Effector memory CD8-positive, alpha-beta T cell (primary cell): ENCODE measurements at places on chromosomes 16 and 17.
A peak's percentile ranks its signal among the peaks of the same experiment; 100 is the strongest.

GRCh38 chr17:29390851-29391631 is 878 bp downstream of the TAOK1 start:
- DNase-seq = no peak

GRCh38 chr16:58789351-58789750 is 55.2 kb upstream of the GOT2 start:
- DNase-seq = no peak

DNA sequence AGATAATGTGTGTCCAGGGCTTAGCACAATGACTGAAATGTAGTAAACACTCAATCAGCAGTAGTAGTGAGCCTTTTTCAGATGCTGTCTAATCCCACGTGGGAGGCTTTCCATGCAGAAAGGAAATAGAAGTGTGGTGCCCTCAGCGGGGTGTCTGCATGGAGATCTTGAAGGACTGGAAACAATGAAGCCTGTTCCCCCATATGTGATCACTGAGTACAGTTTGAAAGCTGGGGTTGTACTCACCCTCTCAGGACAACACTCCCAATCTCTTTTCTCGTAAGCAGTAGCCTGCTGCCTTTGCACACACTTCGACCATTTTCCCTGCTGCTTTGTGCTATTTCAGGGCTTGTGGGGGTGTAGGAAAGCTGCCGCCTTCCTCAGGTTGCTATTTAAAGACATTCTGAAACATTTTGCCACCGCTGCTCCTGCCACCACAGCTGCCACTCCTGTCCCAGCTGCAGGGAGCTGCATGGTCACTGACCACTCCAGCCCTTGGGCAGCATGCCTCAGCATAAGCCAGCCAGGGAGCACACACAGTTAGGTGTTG is 40.6 kb upstream of the HAS3 start:
- no peak for DNase-seq

- no peak for DNase-seq
Observed at GRCh38 chr17:40373324-40373723, 8.8 kb upstream of the GJD3 start.

GRCh38 chr17:77375917-77376651 is 235.3 kb downstream of the SEC14L1 start:
- DNase-seq = peak; percentile 68

DNA sequence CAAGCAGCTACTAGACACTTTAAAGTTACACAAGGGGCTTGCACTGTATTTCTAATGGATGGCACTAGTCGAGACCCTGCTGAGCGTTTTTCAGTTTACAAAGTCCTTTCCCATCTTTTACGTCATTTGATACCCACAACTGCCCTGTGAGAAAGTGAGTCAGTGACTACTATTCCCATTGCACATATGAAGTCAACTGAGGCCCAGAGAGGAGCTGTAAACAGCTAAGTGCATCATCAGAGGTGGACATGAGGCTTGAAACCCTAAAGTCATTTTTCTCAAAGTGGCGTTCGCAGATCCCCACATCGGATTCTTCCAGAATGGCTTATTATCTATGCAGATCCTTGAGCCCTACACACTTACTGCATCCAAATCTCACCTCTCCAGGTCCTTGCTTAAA is 50.6 kb downstream of the TEKT5 start:
- no peak for DNase-seq

- no peak for DNase-seq
Observed at GRCh38 chr16:10662212-10662611, 32.5 kb downstream of the TEKT5 start.

DNA sequence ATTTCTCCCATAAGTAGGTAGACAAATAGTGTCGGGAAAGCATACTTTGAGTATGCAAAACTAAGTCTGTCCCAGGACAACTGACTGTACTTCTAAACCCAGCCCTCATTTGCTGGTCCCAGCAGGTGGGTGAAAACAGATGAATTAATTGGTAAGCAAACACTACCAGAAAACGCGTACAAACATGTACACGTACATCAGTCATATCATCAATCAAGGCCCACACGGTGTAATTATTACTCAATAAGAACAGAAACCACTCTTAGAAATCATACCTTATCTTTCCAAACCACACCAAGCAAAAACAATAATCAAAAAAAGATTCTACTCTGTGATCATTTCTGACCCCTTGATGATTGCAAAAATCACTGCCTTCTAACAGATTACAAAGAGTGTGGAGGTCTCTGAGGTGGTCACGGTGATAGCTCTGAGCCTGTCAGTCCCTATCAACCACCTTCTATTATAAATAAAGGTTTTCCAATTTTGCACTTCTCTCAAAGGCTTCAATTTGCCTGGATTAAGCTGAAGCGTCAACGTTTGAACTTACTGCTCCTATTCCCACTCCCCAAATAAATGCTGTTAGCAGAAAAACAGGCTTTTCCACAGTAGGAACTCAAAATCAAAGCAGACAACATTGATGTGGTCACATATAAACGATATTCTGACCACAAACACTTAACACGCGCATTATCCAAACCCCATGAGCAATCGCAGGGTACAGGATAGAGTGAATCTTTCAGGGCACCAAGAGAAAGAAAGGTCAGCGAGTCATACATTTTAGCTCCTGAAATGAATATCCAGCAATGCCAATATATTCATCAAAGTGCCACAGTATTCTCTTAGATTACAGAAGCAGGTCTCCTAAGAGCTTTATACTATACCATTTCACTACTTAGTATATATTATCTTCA is 211.9 kb downstream of the STX8 start:
- no peak for DNase-seq

GRCh38 chr16:2003827-2004641 is 5.6 kb downstream of the ZNF598 start:
- peak; percentile 86 for DNase-seq

DNA sequence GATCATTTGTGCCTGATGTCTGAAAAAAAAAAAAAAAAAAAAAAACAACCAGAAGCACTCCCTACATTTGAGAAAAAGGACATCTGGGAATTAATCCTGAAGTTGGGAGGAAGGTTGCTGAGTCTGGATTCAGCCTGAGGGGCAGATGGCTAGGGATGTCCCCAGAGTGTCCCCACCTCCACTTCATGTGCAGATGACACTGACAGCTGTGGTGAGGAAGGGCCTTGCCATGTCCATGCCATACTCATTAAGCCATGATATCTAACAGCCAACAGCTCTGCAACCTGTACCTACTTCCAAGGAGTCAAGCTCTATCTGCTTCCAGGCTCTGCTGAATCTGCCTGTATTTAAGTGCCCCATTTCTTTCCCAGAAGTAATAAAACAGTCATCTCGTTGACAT is 356.0 kb downstream of the CA10 start:
- no peak for DNase-seq

DNA sequence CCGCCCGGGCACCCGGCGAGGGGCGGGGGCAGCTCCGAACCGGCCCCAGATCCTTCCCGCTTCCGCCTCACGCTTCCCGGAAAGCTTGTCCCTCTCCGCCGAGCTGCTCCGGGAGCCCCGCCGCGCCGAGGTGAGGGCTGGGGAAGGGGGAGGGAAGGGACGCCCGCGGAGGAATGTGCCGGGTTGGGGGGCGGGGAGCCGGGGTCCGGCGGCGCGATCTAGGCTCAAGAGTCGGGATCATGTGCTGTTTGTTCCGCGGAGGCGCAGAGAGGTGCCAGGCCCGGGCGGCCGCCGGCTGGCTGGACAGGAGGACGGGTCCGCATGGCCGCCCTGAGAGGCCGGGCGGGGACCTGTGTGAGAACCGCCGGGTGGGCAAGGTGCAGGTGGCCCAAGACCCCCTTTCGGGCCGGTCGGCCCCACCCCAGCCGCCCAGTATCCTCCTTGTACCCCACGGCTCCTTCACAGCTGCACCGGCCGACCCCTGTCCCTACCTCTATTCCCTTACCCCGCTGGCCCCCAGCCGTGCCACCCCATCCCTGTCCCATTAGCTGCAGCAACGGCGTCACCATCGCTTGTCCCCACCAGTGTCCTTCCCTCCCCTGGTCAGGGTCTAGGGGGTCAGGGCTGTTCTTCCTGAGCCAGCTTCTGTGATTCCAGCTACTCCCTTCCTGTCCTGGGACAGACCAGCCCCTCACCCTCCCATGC is 429 bp downstream of the KIF1C start:
- DNase-seq = no peak

DNA sequence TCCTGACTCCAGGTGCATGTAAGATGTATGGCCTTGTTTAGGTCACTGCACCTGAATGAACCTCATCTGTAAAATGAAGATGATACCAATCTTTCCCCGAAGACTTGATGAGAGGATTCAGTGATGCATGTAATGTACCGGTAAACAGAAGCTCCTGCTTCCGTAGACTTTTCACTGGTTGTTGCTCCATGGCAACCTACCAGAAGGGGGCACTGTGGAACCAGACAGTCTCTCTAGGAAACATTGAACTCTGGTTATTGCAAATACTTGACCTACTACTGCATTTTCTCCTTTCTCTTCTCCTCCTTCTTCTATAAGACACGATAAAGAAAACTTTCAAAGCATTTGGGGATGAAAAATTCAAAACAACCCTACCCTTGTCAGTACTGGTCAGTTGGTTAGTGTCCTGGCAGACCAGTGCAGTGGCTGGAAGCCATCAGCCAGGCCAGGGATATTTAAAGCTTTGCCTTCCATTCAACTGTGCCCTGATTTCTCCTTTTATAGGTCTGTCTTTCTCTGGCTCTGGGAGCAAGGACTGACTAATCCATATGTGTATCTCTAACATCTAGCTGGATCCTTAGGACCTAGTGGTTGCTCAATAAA is 667.4 kb upstream of the SALL1 start:
- no peak for DNase-seq
